Kidney (tissue), 22 donors: ENCODE measurements at places on chromosomes 12 and 14. TPM values are rescaled to one million over a fixed set of nuclear protein-coding genes. Genes with fewer than 3 reads are reported as not detected.

DNA sequence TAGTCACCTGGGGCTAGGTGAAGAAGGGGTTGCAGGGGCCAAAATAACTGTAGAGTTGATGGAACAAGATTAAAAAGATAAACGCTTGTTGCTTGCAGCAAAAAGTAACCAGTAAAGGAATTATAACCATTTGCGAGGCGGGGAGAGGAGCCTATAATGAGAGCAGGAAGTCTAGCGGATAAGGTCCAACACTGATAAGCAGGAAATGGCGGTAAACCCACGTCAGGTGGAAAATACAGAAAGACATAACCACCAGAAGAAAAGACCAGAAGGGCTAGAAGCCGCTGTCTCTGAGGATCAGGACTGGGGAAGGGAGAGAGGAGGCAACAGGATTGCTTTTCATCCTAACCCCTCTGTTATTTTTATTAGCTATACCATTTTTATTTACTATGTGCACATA, 303.3 kb downstream of the DPF3 start:
- no peak for DNase-seq

- no peak for DNase-seq
Observed at GRCh38 chr12:114340231-114340630, 65.7 kb downstream of the TBX5 start.

DNA sequence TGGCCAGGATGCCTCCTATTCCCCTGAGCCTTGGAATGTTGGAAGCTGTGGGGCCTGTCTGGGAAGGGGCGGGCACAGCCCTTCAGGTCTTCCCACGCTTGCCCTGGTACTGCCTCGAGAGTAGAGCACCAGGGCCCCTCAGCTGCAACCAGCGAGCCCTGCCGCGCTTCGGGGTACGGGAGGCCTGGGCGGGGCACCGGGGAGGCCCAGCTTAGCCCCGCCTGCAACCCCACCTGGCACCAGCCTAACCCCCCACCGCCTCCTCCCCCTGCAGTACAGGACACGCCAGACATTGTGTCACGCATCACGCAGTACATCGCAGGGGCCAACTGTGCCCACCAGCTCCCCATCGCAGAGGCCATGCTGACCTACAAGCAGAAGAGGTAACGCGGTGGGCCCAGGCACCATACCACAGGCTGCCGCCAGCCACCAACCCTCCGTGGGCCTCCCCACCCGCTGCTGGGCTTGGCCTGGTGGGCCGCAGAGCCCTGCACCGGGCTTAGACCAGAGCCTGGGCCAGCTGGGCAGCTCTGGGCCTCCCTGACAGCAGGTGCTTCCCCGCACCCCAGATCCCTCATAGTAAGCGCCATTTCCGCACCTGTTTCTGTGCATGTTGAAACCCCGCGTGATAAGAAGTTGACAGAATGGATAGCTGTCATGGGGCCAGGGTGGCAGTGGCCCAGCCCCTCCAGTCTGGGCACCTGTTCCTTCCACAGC, 13.6 kb upstream of the TEX22 start:
- DNase-seq = peak; percentile 66

GRCh38 chr14:96999654-97000155, 202.5 kb downstream of the VRK1 start:
- no peak for DNase-seq

Gene GLS2
- 5.6 TPM for polyA plus RNA-seq

GRCh38 chr14:72443256-72443655, 450.6 kb downstream of the DPF3 start:
- DNase-seq = no peak

GRCh38 chr12:3140284-3140683, 63.1 kb downstream of the TSPAN9 start:
- DNase-seq = no peak

DNA sequence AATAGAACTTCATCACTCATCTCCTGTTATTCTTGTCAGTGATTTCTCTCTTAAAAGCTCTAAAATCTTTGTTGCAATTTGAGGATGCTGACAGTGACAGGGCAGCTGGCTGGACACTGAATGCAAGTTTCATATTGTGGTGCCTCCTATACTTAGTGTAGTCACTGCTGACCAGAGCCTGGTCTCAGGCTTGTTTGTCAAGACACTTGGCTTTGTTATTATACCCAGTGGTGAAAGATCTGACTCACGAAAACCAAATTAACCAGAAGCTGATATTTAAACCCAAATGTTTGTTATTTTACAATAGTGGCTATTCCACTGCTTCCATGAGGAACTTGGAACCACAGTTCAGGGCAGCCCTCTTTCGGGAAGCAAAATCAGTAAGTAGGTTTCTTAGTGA, 42.8 kb downstream of the RPGRIP1 start:
- DNase-seq = no peak
